Stimulated activated naive CD4-positive, alpha-beta T cell (primary cell): ENCODE measurements at places on chromosomes 3 and 15.
A peak's percentile ranks its signal among the peaks of the same experiment; 100 is the strongest.

- no peak for DNase-seq
These were observed 122.1 kb downstream of the PDCD6IP start for GRCh38 chr3:33920511-33920910.

GRCh38 chr3:70040386-70040785, 40.9 kb downstream of the SAMMSON start:
- no peak for DNase-seq

- no peak for DNase-seq
These were observed 80.2 kb downstream of the LRRK1 start for GRCh38 chr15:100999369-100999768.

- no peak for DNase-seq
These were observed 51.5 kb upstream of the MEF2A start for GRCh38 chr15:99514306-99514705.

GRCh38 chr15:92917598-92918407, 17.7 kb downstream of the CHD2 start:
- DNase-seq = peak; percentile 90

DNA sequence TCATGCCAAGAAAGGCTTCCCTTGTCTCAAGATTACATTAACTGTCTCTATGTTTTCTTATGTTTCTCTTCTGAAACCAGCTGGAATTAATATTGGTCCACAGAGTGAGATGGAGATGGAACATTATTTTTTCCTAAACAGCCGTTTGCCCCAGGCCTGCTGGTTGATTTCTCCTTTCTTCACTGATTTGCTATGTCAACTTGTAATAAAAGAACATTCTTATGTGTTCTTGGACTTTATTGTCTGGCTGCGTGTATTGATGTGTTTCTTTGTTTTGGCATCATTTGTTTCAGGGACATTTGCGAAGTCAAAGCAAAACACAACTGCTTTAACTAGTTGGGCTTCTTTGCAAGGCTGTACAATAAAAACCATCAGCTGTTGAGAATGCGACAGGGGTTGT, 168.5 kb downstream of the FAM43A start:
- DNase-seq = no peak

DNA sequence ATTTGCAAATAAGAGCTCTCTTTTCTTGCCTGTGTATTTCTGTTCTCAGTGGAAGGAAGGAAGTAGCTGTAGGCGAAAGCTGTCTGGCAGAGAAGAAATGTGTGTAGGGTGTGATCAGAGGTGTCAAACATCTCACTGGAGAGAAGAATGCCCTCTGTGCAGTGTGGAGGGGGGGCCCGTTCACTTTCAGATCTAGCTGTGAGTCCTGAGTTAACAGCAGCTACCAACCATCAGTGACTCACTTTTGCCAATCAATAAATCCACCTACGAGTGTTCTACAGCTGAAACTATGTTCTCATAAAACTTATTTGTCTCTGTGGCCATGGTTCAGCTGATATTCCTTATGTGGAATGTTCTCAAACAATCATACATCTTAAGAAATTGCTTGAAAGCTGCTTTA, 103.7 kb downstream of the FRMD4B start:
- no peak for DNase-seq

DNA sequence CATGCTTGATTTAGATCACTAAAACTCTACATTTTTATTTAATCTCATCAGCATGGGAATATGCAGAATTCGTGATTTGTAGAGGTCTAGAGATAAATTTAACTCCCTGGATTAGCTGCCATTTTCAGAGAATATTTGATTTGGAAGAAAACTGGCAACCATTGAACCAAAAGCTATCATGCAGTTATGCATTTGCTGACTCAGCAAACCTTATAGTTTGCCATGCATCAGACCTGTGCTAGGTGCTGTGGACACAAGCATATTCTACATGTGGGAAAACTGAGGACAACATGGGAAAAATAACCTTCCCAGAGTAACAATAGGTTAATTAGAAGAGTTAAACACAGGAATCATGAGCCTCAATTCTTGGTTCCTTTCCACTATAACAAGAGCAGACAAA, 54.7 kb upstream of the TP63 start:
- no peak for DNase-seq

- no peak for DNase-seq
These were observed 77.0 kb downstream of the NTRK3 start for GRCh38 chr15:88179562-88179961.

DNA sequence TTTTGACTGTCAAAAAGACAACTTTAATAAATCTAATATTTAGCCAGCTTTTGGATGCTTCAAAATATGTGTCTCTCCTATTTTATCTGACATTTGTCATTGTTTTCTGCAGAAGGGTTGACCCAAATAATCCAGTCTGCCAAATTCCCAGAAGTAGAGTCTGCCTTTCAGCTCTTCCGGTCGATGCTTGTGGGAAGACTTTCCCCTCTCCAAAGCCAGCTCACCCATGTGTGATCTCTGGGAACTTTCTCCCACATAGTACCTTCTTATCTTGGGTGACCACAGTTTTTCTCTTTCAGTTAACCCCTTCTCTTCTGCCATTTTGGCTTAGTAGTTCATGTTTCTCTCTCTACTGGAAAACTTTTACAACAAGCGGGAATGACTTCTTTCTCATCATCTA, 94.1 kb downstream of the ASB7 start:
- DNase-seq = no peak

- DNase-seq = no peak
These were observed 161.0 kb upstream of the UBE2E2 start for GRCh38 chr3:23041918-23042696.

DNA sequence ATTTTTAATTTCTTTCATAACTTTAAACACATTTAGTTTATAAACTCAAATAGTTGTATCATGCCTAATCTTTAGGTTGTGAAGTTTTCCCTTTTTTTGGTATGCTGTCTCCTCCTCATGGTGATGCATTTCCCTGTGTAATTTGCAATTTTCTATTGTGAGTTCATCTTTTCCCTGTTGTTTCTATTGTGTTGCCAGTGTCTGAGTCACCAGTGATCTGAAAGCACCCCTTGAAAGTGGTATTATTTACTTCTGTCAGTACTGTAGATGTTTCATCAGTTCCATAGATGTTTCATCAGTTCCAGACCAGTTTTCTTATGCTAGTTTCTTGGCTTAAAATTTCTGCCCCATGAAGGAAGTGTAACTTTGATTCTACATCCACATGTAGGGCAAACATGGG, 80.6 kb downstream of the OXSM start:
- no peak for DNase-seq

- no peak for DNase-seq
These were observed 67.2 kb downstream of the LSAMP start for GRCh38 chr3:116378077-116378476.

- no peak for DNase-seq
These were observed 73.1 kb downstream of the RORA start for GRCh38 chr15:61155741-61156700.

GRCh38 chr15:39198044-39199000, 382.6 kb upstream of the THBS1 start:
- no peak for DNase-seq

- DNase-seq = no peak
These were observed 15.8 kb downstream of the LOXL1 start for GRCh38 chr15:73941871-73942635.

DNA sequence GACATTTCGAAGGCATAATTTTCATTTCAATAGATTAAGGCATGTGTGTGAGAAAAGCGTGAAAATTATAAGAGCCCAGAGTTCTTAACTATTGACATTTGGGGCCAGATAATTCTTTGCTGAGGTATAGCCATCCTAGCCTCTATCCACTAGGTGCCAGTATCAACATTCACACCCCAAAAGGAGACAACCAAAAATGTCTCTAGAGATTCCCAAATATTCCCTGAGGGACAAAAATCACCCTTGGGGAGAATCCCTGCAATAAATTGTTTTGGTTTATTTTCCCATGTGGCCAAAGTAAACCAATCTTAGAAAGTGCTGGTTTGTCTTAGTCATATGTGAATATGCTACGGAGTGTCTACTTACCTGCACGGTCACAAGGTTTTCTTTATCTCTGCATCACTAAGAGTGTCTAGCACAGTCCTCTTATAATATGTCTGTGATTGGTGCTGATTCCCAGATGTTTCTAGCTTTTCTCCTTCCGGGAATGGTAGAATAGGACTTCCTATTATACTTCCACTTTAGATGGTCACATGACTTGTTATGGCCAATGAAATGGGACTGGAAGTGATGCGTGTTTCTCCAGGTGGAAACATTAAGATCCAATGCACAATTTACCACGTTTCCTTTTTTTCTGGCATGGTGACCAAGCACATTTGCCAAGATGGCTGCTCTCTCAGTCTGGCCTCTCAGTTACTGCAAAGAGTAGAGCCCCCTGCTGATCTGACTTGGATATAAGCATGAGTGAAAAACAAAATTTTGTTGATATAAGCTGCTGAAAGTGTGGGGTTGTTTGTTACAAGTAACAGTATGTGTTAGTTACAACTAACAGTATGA, 8.0 kb upstream of the KBTBD8 start:
- DNase-seq = no peak

DNA sequence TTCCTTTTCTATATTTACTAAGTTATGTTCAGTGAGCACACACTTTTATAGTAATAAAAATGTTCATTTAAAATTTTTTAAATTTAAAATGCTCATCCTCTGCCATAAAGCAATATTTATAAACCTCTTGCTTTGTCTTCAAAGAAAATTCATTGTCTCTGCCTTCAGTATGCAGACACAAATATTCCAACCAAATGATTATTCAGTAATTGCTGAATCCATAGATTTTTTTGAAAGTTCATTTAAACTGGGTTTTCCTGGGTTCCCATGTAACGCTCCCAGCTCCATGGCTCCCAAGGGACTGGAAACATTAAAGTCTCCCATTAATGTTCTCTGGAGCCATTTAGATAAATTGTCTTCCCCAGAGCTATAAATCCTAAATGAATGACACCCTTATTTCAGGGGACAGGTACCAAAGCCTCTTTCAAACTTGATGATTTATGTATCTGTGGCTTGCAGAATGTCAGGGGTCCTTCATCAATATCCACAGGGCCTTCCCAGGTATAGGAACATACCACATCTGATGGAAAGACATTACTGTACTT, 15.2 kb upstream of the GLCE start:
- DNase-seq = no peak

GRCh38 chr3:14223595-14223994, 45.0 kb downstream of the LSM3 start:
- DNase-seq = no peak
